ENCODE measurements at places on chromosomes 5 and 9. TPM values are rescaled to one million over a fixed set of nuclear protein-coding genes. Genes with fewer than 3 reads are reported as not detected.

DNA sequence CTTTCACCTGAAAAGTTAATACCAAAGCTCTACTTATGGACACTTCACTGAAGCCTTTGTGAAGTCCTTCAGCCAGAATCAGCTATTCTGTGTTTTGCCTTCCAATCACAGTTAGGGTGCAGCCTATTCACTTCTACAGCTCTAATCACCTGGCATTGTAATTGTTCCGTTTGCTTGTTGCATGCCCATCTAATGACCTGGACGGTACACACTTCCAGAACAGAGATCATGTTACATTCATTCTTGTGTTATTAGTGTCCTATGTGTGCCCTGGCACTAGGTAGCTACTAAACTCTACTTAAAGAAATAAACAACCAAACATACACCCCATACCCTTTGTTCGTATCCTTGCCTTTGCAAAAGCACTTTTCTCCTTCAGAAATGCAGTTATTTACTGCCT, 1162.9 kb upstream of the WWC1 start:
- H3K27me3 ChIP-seq: no peaks in the 10 kb centered on the region
- H3K4me1 ChIP-seq: no peaks in the 10 kb centered on the region
- no peak overlapping the region for H3K4me3 ChIP-seq
- no peak for DNase-seq
- H3K27ac ChIP-seq: peak overlapping the region; percentile 36

Gene GABBR2
- total RNA-seq: not detected

DNA sequence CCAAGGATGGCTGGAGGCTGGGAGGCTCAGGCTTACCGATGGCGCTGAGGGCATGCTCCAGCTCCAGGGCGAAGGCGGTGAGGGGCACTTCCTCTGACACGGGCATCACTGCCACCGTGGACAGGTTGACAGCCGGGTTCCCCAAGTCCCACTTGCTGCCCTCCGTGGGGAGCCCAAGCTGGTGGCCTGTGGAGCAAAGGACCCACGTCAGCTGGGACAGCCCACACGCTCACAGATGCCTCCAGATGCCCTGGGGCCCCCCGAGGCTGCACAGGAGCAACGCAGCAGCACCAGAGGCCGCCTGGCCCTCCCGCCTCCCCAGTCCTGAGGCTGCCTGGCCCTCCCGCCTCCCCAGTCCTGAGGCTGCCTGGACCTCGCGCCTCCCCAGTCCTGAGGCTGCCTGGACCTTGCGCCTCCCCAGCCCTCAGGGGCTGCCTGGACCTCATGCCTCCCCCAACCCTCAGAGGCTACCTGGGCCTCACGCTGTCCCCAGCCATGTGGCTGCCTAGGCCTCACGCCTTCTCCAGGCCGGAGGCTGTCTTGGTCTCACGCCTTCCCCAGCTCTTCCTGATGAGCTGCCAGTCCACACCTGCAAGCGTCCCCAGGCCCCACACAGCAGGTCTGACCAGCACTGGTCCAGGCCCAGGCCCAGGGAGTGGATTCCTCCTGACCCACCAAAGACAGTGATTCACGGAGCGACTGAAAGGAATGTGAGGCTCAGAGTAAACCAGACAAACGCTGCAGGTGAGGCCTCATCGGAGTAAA, 25.6 kb upstream of the NSMF start:
- no peaks in the 10 kb centered on the region for H3K4me1 ChIP-seq
- DNase-seq: no peak
- no peaks in the 10 kb centered on the region for H3K27me3 ChIP-seq
- H3K4me3 ChIP-seq: no peak overlapping the region
- no peaks in the 10 kb centered on the region for H3K36me3 ChIP-seq
- no peak overlapping the region for H3K27ac ChIP-seq

- H3K4me1 ChIP-seq: no peaks in the 10 kb centered on the region
- H3K27ac ChIP-seq: no peak overlapping the region
- H3K4me3 ChIP-seq: no peak overlapping the region
- no peaks in the 10 kb centered on the region for H3K36me3 ChIP-seq
Measured at GRCh38 chr5:160833806-160834205, 18.2 kb downstream of the ATP10B start.

DNA sequence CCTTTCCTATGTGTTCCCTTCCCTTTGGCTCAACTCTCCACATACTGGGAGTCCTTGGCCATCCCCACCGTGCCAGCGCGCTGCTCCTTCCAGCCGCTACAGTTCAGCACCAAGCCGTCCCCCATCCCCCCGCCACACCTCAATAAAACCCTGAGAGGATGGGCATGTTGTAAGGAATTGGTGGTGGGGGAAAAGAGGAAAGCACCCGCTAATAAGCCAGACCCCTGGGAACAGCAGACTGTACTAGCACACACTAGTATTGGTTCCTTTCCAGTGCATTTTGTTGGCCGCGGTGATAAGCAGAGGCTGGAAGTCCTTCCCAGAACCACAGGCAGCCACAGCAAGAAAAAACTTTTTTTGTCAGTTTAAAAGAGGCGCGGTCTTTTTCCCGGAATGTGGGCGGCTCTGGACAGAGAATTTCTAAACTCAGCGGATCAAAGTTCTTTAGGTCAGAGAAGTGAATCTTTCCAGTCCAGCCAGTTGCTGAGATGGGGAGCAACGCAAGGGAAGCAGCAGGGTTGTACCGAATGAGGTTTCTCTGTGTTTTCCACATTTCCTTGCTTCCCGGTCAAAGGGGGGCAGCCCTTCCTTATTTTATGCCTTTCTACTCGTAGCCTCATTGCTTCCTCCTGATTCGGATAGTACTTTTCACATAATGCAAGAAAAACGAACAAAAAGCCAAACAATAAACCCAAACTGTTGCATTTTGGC, 2.1 kb downstream of the CHSY3 start:
- no peak for DNase-seq
- H3K27me3 ChIP-seq: peaks cover 32% of the 10 kb centered on the region
- peak overlapping the region; percentile 53 for H3K4me3 ChIP-seq

DNA sequence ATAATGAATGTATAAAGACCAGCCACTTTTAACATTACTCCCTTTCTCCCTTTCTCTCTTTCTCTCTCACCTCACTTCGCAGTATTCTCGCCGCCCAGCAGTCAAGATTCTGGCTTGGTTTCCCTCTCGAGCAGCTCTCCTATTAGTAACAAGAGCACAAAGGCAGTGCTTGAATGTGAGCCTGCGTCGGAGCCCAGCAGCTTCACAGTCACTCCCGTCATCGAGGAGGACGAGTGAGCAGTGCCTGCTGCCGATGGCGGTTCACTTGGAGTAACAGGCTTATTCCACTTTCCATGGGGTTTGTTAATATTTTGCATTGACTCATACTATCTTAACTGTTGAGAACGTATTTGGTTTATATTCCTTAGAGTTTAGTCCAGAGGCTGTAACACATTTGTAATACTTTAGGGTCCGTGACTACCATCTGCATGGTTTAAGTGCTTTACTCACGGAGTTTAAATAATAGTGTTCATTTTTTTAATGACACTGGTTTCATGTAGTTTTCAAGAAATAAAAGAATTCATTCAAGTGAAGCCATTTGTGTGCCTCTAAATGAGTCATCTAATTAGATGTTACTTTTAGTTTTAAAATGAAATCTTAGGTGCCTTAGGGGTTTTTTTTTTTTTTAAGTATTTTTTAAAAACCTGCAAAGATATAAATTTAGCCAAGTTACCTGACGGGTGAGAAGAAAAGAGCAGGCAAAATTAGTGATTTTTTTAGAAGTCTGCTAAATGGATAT, 8.4 kb upstream of the DMRT3 start:
- H3K27me3 ChIP-seq: peaks cover 72% of the 10 kb centered on the region
- H3K27ac ChIP-seq: no peak overlapping the region
- no peaks in the 10 kb centered on the region for H3K36me3 ChIP-seq
- no peak overlapping the region for H3K4me3 ChIP-seq
- peaks cover 17% of the 10 kb centered on the region for H3K4me1 ChIP-seq

Gene GPSM1
- 9.0 TPM for total RNA-seq

DNA sequence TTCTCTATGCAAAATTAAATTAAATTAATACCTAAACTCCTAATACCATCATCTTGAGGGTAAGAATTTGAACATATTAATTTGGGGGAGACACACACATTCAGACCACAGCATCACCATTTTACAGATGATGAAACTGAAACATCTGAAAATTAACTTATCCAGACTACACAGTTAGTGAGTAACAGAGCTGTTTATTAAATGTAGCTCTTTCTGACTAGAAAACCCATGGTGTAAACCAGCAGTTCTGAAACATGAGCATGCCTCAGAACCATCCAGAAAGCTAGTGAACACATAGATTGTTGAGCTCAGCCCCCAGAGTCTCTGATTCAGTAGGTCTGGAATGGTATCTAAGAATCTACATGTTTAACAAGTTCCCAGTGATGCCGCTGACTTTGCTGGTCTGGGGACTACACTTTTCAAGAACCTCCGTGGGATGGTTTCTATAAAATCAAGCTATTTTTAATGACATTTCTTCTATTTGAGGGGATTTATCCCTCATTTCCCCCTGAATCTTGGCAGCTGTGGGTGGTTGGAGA, 113.5 kb downstream of the RORB start:
- no peaks in the 10 kb centered on the region for H3K4me1 ChIP-seq
- no peak overlapping the region for H3K27ac ChIP-seq
- H3K4me3 ChIP-seq: no peak overlapping the region
- H3K36me3 ChIP-seq: no peaks in the 10 kb centered on the region

Measured in activated naive CD4-positive, alpha-beta T cell treated with anti-CD3 and anti-CD28 coated beads for 36 hours (primary cell).